ENCODE measurements at places on chromosomes 2 and 18. TPM values are rescaled to one million over a fixed set of nuclear protein-coding genes. Genes with fewer than 3 reads are reported as not detected.

GPBAR1 gene
- 13.9 TPM for total RNA-seq

SYT4 gene
- total RNA-seq: not detected

PLGLB2 gene
- total RNA-seq: 6.2 TPM

SLC38A11 gene
- total RNA-seq: 2.2 TPM

RPRD1A gene
- total RNA-seq: 61.0 TPM

CERKL gene
- total RNA-seq: not detected

GALM gene
- 62.9 TPM for total RNA-seq

SCN2A gene
- total RNA-seq: 0.22 TPM

FAHD2B gene
- 11.2 TPM for total RNA-seq

CNNM3 gene
- total RNA-seq: 4.4 TPM

ATP6V1B1 gene
- not detected for total RNA-seq

NTSR2 gene
- 1.1 TPM for total RNA-seq

HOXD13 gene
- total RNA-seq: not detected

PLA2R1 gene
- total RNA-seq: 17.7 TPM

INSIG2 gene
- 15.4 TPM for total RNA-seq

ERBB4 gene
- 0.66 TPM for total RNA-seq

MEMO1 gene
- total RNA-seq: 14.7 TPM

POTEC gene
- total RNA-seq: not detected

ITSN2 gene
- total RNA-seq: 62.2 TPM

LOXHD1 gene
- total RNA-seq: 0.85 TPM

LDAH gene
- total RNA-seq: 12.4 TPM

ACOXL gene
- total RNA-seq: not detected

CYP27C1 gene
- total RNA-seq: not detected

KCNS3 gene
- 5.7 TPM for total RNA-seq

PIGN gene
- 29.5 TPM for total RNA-seq

TUBA3D gene
- total RNA-seq: not detected

GAREM1 gene
- 40.9 TPM for total RNA-seq

BOK gene
- total RNA-seq: 81.7 TPM

GALR1 gene
- under 0.01 TPM for total RNA-seq

CLEC4F gene
- total RNA-seq: not detected

PRKAG3 gene
- total RNA-seq: not detected

MAPRE3 gene
- 25.1 TPM for total RNA-seq

RUFY4 gene
- total RNA-seq: not detected
